ENCODE measurements at places on chromosomes 16 and 17. TPM values are rescaled to one million over a fixed set of nuclear protein-coding genes. Genes with fewer than 3 reads are reported as not detected.

GRCh38 chr17:21252796-21253645 is at the start of gene NATD1:
Gene NATD1, minus strand, starts transcription at chr17:21253410. Its CDS starts 146 bp downstream, at chr17:21253264.
- DNase-seq, result peak; percentile 95

DNA sequence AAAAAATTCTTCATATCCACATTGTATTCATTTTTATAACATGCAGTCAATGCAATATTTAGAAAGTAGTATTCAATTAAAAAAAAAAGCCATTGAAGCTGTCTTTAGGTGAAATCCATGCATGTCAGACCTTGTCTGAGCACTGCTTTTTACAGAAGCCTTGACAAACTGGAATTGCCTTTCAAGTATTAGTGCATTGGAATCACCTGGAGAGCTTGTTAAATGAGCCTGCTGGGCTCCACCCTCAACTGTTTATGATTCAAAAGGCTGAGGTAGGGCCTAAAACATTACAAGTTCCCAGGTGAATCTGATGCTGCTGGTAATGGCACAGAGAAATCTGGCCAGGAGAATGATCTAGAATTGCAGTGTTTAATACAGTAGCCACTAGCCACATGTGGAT is 85.8 kb downstream of the HIC1 start:
- DNase-seq, result no peak

DNA sequence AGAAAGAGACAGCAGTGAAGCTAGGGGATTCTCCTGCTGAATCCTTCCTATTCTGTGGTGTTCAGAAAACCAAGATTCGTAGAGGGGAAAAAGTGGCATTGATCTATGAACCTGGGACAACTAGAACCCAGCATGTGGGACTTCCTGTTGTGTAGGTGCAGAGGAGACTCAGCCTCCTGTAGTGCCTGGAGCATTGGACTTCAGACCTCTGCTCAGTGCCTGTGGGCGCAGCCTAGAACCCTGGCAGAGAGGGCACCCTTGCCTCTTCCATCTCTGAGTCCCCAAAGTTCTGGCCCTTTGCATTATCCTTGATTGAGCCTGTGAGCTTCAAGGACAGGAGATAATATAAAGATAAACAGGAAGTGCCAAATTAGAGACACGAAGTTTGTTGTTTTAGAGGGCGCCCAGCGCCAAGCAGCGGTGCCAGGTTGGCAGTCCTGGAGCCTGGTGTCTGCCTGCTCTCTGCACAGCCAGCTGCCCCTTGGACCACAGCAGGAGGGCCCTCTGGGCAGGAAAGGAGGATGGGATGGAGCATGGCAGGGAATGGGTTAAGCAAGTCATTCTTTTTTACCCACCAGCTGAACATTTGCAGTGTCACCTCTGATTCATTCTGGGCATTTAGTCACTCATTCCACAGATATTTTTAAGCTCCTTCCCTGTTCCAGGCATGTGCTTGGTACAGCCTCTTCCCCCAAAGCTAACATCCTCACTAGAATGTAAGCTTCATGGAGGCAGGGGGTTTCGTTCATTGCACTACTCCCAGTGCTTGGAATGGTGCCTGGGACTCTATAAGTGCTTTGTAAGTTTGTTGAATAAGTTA is 11.9 kb upstream of the SP6 start:
- no peak for DNase-seq

DNA sequence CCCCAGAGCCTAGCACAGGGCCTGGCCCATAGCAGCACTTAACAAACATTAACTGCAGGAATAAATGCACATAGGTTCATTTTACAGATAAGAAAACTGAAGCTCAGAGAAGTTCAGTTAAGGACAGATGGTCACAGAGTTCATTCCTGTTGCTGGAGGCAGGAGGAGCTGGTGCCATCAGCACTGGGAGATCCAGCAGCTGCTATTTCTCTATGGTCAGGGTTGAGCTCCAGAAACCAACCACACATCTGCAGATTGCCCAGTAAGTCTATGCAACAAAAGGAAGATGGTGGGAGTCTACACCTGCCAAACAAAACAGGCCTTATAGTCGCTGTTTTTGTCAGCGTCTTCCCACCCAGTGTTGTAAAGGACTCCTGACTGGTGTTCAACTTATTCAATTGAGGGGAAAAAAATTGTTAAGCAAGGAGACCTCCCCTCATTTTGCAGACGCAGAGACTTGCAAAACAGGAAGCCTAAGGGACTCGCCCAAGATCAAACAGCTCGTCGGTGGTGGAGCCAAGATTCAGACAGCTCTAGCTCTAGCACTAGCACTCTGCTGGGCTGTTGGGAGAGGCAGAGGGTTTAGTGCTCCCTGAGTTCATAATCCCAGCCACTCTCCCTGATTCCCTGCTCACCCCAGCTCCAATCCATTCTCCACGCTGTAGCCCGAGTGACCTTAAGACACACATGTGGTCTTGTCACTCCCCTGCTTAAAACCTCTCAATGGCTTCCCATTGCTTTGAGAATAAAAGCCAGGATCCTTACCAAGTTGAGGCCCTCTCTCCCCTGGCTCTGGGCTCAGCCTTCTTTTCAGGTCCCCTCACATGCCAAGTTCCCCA is 9.0 kb downstream of the NOG start:
- DNase-seq, result no peak

DNA sequence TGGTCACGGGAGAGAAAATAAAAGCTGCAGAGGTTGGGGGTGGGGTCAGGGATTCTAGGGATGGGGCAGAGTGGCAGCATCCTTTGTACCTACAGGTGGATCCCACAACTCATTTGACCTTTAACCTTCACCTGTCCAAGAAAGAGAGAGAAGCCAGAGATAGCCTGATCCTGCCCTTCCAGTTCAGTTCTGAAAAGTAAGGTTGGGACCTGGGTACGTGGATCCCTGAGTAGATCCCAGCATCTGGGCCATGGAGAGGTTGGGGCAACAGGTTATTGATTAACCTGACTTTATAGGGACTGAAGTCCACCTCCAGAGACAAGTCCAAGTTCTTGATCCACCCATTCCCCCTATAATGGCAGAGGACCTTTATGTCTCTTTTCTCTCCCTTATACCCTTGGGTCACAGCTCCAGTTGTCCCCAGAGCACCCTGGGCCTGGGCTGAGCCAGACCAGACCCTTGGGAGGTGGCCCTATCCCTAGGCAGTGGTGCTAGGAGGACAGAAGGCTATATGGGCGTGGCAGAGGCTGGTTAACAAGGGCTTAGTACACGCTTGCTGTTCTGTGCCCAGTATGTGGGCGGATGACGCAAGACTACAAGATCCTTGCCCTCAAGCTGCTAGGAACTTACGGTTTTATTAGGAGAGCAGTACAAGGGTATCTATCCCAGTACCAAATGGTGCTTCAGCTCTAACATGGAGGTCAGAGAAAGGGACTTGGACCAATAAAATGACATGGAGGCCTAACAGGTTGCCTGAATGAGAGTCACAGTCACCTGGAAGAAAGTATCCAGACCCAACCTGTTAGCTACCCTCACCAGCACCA is 3.3 kb downstream of the CLDN7 start:
- no peak for DNase-seq

GRCh38 chr17:76232342-76232741 is 8.0 kb downstream of the RNF157 start:
- no peak for DNase-seq

GRCh38 chr16:66662445-66663194 is 33.9 kb downstream of the CMTM4 start:
- DNase-seq, result peak; percentile 37

DNA sequence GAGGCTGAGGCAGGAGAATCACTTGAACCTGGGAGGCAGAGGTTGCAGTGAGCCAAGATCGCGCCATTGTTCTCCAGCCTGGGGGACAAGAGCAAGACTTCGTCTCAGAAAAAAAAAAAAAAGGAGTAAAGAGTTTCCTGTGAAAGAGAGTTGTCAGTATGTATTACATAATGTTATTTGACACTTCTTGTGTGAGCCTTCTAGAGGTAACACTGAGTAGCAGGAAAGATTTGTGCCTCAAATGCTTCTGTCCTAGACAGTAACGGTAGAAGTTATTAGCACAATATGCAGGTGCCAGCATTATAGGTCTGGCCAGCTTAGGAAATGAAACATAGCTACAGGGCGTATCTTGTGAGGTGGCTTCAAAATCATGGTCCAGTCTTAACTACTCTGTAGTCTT is 6.2 kb downstream of the RPS6KB1 start:
- DNase-seq, result no peak

DNA sequence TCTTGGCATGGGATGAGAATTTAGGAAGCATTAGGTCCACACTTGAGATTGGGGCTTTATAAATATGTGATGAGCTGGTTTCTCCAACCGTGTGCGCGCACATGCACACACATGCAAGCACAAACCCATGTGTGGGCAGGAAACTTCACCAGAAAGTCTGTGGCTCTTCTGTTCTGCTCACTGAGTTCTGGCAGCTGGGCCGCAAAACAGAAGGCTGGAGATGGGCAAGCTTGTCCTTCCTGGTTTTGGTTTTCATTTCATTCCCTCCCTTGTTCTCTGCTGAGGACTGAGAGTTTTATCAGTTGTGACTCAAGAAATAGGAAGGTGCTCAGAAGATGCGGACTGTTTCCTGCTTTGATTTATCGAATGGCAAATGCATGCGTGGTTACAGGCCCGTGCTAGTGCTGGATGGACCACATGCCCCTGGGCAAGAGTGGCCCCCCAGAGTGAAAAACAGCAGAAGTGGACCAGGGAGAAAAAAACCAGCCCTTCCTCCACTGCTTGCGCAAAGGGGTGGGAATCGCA is 14.1 kb downstream of the MAP3K14 start:
- DNase-seq, result no peak

DNA sequence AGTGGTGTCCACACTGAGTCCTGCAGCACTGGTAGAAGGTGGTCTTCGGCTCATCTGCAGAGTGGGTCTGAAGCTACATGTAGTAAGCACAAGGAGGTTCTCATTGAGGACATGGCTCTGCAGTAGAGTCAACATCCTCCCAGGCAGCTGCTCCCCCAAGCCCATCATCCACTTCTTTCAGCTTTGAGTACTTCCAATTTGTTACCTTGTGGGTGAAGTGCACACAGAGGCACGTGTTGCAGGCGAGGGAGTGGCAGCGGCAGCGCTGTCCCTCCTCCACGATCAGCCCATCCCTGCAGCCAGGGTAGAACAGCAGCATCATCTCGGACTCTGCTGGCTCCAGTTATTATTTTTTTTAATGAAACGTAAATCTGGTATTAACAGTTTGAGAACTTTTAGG is 1.8 kb upstream of the SSTR2 start:
- no peak for DNase-seq

- no peak for DNase-seq
Measured at GRCh38 chr17:56681561-56682266, 88.2 kb downstream of the NOG start.

- DNase-seq, result no peak
Measured at GRCh38 chr17:63880706-63881105, 1.0 kb downstream of the GH2 start.

DNA sequence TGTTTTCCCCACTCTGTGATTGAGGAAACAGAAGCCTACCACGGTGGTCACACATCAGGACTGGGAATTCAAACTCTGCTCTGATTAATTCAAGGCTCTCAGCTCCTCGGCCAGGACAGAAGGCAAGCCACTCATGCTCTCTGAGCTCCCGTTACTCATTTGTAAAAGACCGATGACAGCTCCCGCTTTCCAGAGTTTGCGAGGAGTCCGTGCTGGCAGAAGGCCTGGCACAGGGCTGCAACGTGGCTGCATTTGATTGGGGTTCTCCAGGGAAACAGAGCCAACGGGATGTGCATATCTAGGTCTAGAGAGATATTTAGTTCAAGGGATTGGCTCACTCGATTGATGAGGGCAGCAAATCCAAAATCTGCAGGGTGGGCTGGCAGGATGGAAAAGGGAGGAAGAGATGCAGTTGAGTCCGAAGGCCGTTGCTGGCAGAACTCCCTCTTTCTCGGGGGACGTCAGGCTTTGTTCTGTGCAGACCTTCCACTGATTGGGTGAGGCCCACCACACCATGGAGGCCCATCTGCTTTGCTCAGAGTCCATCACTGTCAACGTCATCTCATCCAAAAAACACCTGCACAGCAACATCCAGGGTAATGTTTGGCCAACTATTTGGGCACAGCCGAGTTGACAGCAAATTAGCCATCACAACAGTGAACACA is 215.5 kb upstream of the RPL38 start:
- DNase-seq, result no peak

DNA sequence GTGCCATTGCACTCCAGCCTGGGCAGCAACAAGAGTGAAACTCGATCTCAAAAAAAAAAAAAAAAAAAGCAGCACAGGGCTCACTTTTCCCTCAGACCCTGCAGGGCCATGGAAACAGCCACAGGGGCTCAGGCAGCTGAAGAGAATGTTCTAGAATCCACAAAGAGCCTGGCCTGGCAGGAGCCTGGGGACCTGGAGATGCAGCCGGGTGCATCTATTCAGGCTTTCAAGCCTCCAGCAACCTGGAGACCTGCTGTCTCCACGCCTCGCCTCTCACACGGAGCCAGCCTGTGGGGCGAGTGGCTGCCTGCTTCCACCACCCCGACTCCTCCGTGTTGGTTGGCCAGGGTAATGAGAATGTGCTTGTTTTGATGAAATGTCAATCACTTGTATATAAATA is 44.0 kb upstream of the MEAK7 start:
- DNase-seq, result no peak

DNA sequence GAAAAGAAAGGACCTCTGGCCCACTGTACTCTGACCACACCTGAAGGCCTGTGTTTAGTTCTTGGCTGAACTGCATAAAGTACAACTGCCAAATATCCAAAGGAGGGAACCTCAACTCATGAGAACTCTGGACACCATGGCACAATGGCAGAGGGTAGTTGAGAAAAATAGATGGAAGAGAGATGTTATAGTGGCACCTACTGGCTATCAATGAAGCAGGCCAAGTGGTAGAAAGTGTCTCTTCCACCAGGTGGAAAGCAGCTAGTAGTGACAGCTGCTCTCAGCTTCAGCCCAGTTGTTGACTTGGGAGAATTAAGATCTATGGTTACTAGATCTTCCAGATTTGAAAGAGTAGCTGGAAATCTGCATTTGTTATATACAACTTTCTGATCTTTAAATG is 3.2 kb downstream of the MED31 start:
- DNase-seq, result no peak

GRCh38 chr16:50360033-50360778 is 8.6 kb downstream of the BRD7 start:
- DNase-seq, result no peak

LGALS9B gene
- not detected for total RNA-seq

FAM20A gene
- 2.4 TPM for total RNA-seq

KRTAP3-3 gene
- not detected for total RNA-seq

HOXB1 gene
- total RNA-seq, result not detected

CDH1 gene
- total RNA-seq, result 1.6 TPM

HOXB13 gene
- total RNA-seq, result not detected

TMEM92 gene
- not detected for total RNA-seq

ST6GALNAC2 gene
- not detected for total RNA-seq

Data from frontal cortex (tissue), 4 donors.